ENCODE measurements at places on chromosomes 1 and 21.

DNA sequence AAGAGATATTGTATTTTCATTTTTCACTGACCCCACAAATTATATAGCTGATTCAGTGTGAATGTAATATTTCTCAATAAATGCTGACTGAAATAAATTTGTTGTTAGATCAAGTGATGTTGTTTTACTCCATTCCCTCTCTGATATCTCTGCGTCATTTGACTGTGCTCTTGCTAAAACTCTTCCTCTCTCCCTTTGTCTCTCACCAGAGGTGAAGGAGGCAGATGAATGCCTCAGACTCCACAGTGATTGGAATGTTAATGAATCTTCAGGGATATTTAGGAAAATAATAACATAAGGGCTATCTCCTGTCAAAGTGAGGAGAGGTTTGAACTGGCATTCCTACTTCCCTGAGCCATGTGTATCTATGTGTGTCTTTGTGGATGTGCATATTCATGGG is 3.7 kb downstream of the CD1E start:
- no peak for DNase-seq

- DNase-seq = no peak
These were observed 7.9 kb upstream of the PLA2G2C start for GRCh38 chr1:20194224-20194623.

DNA sequence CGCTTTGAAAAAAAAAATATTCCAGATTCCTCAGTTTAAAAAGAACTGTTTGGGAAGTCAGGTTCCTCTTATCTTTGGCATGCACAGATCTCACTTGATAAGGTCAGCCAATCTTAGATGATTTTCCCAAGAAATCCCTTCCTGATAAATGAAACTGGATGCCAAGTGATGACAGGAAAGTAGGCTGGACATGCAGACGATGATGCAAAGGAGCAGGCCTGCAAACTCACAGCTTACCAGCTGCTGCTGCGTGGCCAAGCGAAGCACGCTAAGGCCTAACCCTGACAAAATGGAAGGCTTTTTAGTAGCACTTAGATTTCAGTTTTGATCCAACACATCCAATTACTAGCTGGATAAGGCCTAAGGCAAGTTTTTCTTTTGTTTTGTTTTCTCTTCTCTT is 10.1 kb downstream of the TADA1 start:
- DNase-seq = no peak

GRCh38 chr1:202225131-202225530 is 31.5 kb downstream of the LGR6 start:
- no peak for DNase-seq

GRCh38 chr1:88727205-88727604 is 43.1 kb downstream of the PKN2 start:
- DNase-seq = no peak

DNA sequence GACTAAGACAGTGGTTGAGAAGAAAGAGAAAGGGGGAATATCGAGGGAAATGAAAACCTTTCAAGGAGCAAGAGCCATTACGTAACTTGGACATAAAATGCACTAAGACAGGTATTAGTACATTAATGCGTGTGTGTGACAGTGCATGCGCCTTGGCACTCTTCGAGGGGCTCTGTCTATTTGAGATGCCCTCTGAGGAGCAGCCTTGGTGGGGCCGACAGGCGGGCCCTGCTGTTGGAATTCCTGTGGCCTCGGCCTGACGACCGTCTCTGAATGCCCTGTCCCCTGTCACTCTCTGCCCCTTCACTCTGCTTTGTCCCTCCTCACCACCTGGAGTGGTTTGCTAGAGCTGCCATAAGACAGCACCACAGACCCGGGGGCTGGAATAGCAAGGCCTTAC is 12.3 kb downstream of the HUNK start:
- no peak for DNase-seq

- no peak for DNase-seq
These were observed 4.1 kb downstream of the WNT3A start for GRCh38 chr1:228010921-228011320.

- peak; percentile 60 for DNase-seq
These were observed 6.5 kb downstream of the IRF2BP2 start for GRCh38 chr1:234603221-234604204.

- DNase-seq = no peak
These were observed 39.5 kb downstream of the PDC start for GRCh38 chr1:186421446-186421845.

DNA sequence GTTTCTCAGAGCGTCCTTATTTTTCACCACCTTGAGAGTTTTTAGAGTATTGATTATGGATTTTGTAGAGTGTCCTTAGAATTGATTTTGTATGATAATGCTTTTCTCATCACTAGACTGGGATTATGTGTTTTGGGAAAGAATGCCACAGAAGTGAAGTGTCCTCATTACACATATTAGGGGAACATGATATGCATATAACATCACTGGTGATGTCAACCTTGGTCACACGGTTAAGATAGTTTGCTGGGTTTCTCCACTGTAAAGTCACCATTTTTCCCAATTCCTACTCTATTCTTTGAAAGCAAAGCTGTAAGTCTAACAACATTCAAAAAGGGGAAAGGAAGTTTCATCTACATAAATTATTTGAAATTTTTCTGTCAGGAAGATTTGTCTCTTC is 39.6 kb upstream of the PALMD start:
- DNase-seq = no peak

DNA sequence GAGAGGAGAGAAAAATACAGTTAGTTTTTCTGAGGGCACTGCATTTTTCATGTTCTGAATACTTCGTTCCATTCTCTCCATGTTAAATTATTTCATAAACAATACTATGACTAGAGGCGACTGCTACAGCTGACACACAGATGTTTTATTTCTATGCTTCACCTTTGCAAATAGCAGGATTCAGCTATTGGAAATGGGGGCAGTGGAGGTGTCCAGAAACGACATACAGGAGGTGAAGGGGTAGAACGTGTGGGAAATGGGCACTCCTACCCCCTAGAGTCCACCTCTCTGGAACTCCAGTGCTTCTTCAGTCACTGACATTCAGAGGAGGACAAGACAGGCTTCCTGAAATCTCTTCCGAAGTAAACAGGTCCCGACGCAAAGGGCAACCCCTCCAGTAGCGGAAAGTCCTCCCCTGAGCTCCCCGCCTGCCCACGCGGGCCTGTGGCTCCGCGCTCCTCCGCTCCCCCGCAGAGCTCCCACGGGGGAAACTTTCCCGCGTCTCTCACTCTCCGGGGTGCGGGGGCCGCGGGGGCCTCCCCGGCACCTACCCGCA is 480 bp downstream of the DPYD start:
- DNase-seq = peak; percentile 42

GRCh38 chr21:45073301-45074047 is 906 bp upstream of the ADARB1 start:
- DNase-seq = peak; percentile 40

- DNase-seq = no peak
These were observed 136.2 kb downstream of the SEC16B start for GRCh38 chr1:177833631-177834030.

DNA sequence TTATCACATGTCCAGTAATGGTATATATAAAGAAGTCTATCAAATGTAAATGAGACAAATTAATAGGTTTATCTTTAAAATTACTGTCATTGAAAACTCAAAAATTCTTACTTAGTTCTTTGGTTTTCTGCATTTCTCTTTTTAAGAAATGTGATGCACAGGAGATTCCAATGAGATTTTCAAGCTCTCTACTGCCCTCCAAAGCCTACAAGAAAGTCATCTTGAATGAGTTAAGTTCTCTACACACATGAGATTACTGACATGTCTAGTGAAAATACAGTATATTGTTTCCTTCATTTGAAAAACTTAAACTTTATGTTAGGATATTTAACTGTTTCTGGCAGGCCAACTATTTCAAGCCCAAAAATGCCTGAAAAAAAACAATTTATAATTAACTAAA is 68.8 kb downstream of the ITGB3BP start:
- DNase-seq = peak; percentile 19

- no peak for DNase-seq
These were observed 50.8 kb downstream of the CRP start for GRCh38 chr1:159663552-159663951.

- DNase-seq = no peak
These were observed 14.3 kb downstream of the RC3H1 start for GRCh38 chr1:174007851-174008250.

DNA sequence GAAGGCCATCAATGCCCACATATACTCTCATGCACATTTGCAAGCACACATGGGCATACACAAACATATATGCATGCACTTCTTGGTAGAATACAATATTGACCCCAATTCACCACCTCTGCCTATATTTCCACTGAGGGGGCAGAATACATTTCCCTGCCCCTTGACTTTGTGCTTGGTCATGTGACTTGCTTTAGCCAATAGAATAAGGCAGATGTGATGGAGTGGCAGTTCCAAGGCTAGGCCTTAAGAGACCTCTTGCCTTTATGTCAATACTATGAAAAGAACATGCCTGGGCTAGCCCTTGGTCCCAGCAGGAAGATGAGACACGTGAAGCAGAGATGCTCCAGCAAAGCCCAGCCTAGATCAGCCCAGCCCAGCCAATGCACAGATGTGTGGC is 66.0 kb upstream of the GRIK3 start:
- DNase-seq = no peak

DNA sequence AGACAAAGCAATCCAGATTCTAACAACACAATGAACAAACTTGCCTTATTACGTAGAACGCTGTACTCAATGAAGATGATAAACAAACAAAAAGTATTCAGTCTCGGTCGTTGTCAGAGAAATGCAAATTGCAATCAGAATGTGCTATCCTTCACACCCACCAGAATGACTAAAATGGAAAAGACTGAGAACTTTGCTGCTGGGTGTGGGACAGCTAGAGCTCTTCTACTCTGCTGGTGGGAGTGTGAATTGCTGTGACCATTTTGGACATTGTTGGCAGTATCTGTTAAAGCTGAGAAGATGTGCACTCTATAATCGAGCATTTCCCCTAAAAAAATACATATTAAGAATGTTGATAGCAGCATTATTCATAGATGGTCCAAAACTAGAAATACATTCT is 111.4 kb downstream of the PEX14 start:
- no peak for DNase-seq

DNA sequence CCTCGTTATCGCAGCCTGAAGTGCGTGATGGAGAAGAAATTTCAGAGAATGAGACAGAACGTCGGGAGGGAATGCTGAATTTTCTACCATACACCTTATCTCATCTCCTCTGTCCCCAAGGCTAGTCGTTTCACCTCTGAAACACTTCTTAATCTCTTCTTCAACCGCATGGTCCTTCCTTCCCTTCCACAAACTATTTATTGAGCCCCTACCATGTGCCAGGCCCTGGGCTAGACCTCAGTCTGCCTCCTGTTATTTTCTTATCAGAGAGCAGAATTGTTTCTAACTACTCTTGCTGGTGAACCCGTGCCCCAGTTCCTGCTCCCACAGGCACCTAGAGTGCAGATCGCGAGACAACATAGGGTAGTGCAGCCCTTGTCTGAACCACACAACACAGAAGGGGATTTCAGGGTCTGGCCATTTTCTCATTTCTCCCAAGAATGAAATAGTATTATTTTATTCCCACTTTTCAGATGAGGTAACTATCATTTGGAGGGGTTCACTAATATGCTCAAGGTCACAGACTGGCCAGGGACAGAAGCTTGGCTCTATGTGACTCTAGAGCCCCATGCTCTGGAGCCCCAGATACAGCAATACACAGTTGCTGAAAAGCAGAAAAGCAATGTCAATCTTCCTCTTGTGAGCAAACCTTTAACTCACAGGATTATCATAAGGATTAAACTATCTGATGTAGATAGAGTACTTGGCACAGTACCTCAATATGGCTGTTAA is 598 bp upstream of the ADIPOR1 start:
- peak; percentile 11 for DNase-seq

GRCh38 chr1:31570228-31570627 is 6.1 kb upstream of the TINAGL1 start:
- DNase-seq = no peak

DNA sequence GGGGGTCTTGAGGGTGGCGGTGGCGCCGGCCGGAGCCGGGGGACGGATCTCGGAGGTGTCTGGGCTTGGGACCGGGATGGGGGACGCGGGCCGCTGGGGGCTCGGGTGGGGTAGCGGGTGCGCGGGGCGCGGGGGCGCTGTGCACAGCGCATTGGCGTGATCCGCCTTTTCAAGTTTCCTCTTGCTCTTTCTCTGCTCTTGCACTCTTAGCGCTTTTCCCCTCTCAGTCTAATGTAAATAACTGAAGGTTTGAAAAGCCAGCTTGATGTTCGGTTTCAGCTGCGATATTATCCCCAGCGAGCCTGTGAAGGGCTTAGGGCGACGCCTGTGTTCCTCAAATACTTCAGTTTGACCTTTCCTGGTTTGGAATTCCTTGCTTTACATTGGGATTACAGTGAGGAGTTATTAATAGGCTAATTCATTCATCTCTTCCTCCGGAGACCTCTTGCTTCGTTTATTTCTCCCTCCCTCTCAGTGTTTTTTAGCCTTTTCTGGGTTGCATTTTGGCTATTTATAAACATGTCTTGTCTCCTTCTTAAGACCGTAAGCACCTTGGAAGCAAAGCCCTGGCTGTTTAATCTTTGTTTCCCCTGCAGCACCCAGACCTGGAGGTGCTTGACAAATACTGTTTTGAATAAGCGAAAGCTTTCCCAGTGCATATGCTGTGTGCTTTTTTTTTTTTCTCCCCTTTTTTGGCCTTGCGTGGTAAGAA is 693 bp downstream of the RAB4A start:
- peak; percentile 45 for DNase-seq

DNA sequence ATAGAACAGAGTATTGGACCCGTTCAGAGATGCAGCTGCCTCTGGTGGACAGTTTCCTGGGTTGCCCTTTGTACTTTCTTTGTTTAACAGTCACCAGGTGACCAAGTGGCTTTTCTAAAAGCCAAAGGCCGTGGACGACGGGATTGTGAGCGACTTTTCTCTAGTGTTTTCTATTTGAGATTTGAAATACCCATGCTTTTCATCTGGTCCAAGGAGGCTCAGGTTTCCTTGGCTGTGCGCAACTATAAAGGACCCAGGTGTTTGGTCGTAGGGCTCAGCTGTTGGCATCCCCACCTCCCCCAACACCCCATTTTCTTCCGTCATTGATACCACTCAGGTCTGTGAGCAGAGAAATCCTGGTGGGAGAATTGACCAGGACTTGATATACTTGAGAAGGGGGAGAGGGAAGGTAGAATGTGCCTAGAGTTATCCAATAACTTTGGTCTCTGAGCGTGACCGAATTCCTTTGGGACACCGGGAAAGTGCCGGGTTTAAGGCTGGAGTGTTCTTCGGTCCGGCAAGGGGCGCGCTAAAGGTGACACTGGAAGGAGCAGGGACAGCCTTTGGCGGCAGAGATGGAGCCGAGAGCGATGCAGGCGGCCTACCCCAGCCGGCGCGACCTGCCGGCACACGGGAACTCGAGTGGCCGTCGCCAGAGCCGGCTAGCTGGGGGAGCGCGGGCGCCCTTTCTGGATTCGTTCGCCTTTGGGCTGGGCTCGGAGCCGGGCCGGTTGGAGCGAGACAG is 83.4 kb upstream of the BMP8A start:
- DNase-seq = no peak

GRCh38 chr1:46425726-46426125 is 31.6 kb downstream of the FAAH start:
- DNase-seq = no peak

Data from dermis blood vessel endothelial cell (primary cell).